ENCODE measurements at places on chromosomes 11 and 22.

GRCh38 chr11:46247659-46248058 is 29.8 kb upstream of the CREB3L1 start:
- peak; percentile 77 for DNase-seq

DNA sequence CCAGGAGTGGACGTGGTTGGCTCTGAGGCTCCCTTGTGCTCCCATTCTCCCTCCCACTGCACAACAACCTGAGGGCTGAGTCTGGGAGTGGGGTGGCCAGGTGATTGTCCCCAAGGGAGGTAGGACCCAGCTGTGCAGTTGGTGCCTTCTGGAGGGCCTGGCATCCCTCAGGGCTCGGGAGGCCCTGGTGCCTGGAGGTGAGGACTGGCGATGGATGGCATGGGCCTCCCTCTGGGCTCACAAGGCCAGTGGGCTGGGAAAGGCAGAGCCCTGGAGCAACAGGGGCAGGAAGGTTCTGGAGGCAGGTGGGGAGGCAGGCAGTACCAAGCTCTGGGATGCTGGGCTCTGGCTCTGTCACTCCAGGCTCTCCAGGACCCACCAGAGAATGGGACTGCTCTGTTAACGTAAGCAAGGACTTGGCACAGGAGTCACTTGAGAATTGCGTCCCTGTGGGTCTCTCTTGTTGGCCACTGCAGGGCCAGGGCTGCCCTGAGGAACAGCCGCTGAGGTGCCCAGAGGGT is 114.2 kb downstream of the KCNQ1OT1 start:
- DNase-seq, result no peak

GRCh38 chr11:76748948-76749347 is 34.2 kb upstream of the TSKU start:
- DNase-seq, result no peak

DNA sequence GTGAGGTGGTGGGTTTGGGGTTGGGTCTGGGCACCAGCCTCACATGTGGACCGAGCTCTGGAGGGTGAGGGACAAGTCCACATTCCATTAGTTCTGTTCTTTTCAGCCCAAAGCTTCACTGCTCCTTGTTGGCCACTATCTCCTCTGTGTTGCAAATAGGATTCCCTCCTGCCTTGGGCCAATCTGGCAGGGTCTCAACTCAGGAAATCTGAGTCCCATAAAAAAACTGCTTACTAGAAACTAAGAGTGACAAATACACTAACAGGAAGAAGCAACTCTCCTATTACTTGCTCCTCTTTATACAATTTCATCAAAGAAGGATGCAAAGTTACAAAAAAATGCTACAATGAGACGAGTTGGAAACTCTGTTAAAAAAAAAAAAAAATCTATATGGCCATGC is 66.2 kb upstream of the CSNK1E start:
- DNase-seq, result peak; percentile 30

- DNase-seq, result no peak
These were observed 78.0 kb downstream of the RCN1 start for GRCh38 chr11:32168924-32169323.

- DNase-seq, result no peak
These were observed 3.8 kb downstream of the PKDREJ start for GRCh38 chr22:46259374-46259773.

DNA sequence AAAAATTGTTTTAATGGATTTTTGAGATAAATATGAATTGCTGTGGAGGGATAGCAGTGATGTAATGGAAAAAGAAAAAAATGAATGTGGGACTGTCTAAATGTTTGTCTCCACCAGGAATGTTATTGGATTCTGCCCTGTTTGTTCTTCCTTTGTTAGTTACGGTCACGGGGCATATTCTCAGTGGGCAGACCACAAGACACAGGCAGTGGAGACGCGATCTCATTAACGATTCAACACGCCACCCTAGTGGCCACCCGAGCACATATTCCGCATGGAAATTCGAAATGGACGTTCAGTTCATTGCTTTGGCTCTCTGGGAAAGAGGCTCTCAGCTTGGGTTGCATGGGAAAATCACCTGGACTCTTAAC is 151.8 kb upstream of the TTC12 start:
- no peak for DNase-seq

DNA sequence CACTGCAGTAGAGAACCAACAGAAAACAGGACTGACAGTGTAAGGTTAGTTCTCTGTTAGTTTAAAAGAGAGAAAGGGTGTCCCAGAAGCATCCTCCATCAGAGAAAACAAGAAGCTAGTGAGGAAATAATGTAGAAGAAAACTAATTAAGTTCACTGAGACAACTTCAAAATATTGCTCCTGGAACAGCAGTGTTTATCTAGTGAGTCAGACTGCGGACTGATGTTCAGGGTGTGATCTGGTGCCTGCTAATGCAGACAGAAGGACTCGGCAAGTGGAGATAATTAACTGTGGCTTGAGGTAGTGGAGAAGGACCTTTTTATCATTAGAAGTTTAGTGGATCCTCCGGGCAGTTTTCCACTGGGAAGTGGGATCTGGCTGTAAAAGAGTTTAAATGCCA is 55.4 kb downstream of the CDON start:
- peak; percentile 67 for DNase-seq

DNA sequence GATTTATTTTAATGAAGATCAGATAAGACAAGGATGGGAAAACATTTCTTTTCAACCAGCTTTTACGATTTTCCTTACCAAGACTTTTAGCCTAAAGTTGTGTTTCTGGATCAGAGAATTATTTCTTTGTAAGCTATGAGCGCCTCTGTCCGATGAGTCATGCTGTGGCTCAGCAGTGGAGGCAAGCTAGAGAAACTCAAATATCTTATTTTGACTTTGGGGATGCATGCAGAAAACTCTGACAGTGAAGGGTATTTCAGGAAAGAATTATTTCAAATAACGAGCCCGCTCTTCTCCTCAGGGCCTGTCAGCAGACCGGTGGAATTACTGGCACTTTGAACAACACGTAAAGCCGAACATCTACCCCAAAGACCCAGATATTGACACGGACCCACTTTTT is 77.9 kb upstream of the OR5AK2 start:
- peak; percentile 69 for DNase-seq

Data from PC-3 (cell line).